ENCODE measurements at places on chromosomes 13 and 19.

GRCh38 chr19:32599736-32600157, 18.8 kb downstream of the PDCD5 start:
- no peak for DNase-seq

GRCh38 chr19:45091031-45091923, 1.7 kb upstream of the PPP1R37 start:
- peak; percentile 98 for DNase-seq

DNA sequence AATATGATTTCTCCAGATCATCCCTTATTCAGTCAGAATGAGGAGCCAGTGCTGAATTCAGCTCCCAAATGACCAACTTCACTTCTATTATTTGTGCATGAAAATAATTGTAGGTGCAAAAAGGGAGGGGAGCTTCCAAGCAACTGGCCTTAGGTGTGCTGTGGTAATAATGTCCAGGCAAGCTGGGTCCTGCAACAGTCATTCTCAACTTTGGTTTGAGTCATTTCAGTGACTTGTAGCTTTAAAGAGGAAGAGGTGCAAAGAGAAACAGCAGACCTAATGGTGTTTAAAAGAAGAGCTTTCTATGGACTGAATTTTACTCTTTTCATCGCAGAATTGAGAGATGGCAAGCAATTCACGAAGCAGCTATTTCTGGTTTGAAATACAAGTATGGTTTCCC, 29.2 kb upstream of the FGF9 start:
- no peak for DNase-seq

DNA sequence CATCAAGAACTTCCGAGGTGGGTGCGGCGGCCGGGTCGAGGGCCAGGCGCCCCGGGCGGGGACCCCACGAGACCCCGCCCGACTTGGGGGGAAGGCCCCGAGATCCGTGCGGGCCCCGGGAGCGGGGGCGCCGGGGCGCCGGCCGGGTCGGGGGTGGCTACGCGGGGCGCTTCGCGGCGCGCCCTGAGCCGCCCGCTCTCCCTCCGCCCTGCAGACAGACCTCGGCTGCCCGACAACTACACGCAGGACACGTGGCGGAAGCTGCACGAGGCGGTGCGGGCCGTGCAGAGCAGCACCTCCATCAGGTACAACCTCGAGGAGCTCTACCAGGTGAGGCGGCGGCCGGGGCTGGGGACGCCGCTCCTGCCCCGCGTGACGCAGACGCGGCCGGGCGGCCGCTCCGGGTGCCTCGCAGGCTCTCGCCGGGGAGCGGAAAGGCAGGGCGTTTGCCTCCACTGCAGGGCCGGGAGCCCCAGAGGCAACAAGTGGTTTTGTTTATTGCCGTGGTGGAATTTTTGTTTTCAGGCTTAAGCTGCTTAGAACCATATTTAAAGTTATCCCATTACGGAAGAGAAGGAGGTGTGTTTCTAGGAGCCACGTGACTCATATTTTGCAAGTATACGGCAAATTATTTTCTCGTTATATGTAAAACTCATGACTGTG, 477 bp downstream of the CUL4A start:
- DNase-seq: peak; percentile 36

GRCh38 chr19:11798391-11799330, at the start of gene ZNF491:
ZNF491 (plus strand) TSS chr19:11798523; CDS start chr19:11805954, 7,431 bp downstream.
- peak; percentile 89 for DNase-seq

DNA sequence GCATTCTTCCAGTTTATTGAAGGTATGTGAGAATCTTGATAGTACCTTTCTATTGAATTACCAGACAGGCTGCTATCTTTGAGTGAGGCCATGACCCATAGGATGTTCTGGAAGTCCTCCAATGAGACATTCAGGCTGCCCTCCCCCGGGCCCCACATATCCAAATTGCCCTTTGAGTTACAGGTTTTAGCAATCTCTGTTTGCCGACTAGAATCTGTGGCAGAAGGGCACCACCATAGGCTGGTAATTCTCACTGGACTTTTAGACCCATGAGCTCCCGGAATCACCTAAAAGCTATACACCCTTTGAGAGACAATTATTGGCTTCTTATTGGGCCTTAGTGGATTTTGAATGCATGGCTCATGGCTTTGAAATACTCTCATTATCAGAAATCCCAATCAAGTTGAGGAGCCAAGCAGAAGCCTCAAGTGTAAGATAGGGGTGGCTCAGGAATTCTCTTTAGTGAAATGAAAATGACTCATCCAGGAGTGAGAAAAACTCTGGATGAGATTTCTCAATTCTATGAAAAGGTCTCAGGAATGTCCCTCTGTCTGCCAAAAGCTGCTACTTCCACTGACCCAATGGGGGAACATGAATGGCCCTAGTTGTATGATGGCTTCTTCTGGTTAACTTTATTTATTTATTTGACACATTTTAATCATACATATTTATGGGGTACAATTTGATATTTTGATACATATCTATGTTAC, 172.1 kb upstream of the CSNK1A1L start:
- DNase-seq: no peak

GRCh38 chr19:3250675-3251074, 26.2 kb downstream of the CELF5 start:
- no peak for DNase-seq

GRCh38 chr19:50794876-50795663, 4.9 kb downstream of the ACP4 start:
- no peak for DNase-seq

- no peak for DNase-seq
Measured at GRCh38 chr19:1065606-1066109, 1.3 kb upstream of the ARHGAP45 start.

DNA sequence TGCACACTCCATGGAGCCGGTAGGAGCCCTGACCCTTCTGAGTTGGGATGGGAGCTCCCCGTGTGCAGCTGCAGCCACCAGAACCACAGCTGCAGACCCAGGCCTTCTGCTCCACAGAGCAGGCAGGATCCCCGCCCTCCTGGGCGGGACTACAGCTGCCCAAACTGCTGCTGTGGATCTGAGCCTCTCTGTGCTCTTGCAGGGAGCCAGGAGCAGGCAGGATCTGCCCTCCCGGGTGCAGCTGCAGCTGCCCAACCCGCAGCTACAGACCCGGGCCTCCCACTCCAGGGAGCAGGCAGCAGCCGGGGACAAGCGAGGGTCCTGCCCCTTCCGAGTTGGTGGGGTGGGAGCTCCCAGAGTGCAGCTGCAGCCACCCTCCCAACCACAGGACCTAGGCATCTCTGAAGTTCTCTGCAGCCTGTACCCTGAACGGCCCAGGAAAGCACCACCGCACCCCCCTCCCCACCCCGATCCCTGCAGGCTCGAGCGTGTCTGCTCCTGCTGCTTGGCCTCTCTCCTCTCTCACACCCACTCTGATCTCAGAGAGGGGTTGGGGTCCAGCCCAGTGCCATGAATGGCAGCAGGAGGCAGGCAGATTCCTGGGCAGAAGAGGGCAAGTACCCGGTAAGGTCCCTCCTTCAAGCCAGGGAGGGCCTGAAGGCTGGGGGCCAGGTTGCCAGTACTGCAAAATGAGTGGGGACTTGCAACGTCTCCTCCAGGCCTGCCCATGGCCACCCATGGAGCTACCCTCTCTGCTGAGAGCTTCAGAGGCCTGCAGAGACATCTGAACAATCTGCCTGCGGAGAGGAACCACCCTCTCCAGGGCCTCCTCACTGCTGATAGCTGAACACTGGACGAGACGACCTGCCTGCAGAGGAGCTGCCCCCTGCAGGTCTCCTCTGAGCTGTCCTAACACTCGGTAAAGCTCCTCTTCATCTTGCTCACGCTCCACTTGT, 16.4 kb upstream of the EMP3 start:
- DNase-seq: no peak

- DNase-seq: no peak
Measured at GRCh38 chr13:33050161-33050560, 33.9 kb downstream of the KL start.

DNA sequence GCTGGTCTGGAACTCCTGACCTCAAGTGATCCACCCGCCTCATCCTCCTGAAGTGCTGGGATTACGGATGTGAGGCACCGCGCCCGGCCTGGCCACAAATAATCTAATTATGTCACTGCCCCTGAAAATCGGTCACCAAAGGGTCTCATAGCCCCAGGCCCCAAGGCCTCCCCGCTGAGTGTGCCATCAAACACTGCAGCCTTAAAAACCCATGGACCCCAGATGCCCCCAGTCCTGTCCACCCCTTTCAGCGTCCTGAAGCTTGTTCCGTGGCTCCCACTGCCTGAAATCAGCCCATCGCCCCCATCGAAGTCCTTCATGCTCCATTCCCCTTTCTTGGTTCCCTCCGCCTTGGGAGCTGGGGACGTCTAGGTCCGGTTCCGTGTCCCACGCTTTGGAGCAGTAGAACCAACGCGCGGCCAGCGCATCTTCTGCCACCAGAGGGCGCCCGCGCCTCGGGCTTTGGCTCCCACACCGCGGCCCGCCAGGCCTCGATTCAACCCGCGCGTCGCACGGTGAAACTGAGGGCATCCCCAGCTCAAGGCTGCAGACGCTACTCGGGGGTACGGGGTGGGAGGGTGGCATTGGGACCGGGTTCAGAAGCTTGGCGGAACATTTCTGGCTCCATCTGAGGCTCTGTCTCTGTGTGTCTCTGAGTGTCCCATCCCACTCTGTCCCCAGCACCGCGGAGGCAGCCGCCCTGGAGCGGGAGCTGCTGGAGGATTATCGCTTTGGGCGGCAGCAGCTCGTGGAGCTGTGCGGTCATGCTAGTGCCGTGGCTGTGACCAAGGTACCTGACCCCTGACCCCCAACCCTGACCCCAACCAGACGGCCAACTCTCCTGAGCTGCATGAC, 3.5 kb downstream of the YJEFN3 start:
- DNase-seq: peak; percentile 82

DNA sequence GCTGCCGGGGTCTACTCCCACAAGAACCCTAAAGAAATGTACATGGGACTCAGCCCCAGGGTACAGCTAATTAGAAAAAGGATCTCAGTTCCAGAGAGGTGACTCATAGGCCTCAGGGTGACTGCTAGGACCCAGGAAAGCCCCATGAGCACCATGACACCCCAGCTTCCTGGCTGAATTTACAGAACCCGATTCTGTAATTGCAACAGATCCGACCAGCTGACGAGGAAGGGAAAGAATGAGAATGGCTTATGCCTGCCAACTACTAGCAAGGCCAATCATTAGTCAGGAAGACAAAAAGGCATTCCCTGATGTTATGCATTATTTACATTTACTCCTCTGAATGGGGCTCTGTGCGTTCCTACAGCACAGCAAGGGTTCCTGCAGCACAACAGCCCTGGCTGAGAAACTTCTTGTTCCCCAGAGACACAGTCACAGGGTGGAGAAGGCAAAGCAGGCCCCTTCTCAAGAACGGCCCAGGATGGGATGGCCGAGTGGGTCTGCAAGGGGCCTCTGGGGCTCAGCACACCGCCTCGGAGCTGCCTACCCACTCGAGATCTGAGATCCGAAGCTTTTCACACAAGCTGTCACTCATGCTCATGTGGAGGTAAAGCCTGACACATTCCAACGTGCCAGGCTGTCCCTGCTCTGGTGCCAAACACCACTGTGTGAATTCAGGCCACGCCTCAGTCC, 27.2 kb downstream of the PBX4 start:
- peak; percentile 91 for DNase-seq

GRCh38 chr19:12034620-12035019, 859 bp downstream of the ZNF433 start:
- DNase-seq: peak; percentile 7

GRCh38 chr13:50017819-50018218, 2.6 kb downstream of the KCNRG start:
- DNase-seq: no peak

DNA sequence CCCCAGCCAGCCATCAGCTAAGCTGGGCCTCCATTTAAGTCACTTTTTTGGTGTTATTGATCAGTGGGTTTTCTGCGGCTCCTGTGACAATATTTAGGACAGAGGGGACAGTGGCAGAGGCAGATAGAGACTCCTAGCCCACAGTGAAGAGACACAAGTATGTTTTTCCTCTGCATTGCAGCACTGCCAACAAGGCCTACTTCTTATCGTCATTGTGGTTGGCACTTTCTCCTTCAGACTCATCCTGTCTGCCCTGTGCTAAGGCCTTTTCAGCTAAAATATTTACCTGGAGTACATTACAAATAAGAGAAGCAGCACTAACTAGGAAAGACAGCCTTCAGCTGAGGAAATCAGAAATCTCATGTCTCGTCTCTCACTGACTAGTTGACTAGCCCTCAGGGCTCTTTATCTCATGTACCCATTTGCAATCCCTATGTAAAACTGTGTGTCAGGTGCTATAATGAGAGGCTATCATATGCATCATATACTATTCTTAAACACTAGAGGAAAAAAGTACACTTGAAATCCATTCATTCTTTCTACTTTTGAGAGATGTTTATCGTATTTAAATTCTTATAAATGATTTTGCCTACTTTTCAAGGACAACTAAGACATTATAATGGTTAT, 62.2 kb downstream of the ZAR1L start:
- no peak for DNase-seq

- DNase-seq: no peak
Measured at GRCh38 chr19:37988758-37989635, 82.0 kb downstream of the SIPA1L3 start.

GRCh38 chr19:30881930-30882329, 467.3 kb downstream of the TSHZ3 start:
- DNase-seq: no peak

DNA sequence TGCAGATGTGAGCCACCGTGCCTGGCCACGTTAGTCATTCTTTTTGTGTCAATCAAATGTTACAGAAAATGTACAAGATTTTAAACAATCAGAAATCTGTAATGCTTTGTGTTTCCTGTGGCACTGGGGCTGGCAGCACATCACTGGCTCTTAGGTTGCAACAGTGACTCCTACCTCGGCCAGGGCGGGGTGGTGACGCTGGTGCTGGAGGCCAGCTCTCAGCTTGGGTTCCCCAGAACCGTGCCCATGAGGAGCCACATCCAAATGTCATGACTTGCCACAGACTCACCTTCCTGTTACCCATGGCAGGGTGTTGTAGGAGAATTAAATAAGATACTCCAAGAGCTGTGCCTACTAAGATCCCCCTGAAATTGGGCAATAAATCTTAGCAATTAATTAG, 161.7 kb downstream of the TEX29 start:
- DNase-seq: no peak

Measured in left lung (tissue), 14 donors.